Femur (tissue), 1 donor: ENCODE measurements at places on chromosomes 16 and 17.

GRCh38 chr17:19958023-19958422 is 19.6 kb downstream of the AKAP10 start:
- DNase-seq = no peak

GRCh38 chr16:51434567-51435198 is 283.6 kb upstream of the SALL1 start:
- no peak for DNase-seq

DNA sequence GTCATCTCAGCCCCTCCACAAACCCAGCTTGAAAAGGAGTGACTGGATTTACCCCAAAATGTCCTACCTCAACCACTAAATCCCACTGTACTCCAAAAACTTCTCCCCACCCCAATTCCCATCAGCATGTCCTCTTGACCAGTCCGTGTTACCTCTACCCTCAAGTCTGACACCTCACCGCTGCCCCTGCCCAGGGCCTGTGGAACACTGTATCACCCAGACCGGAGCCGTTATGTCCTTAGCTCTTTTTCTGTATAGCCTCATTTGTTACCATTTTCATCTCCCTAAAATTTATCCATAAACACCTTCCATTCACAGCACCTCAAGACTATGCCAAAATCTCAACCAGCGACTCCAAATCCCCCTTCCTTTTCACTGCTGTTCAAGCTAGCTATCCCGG is 2.4 kb downstream of the PHF23 start:
- DNase-seq = no peak

GRCh38 chr17:31099016-31099415 is 4.2 kb downstream of the NF1 start:
- DNase-seq = no peak

- peak; percentile 57 for DNase-seq
Measured at GRCh38 chr17:69820876-69821473, 254.1 kb upstream of the KCNJ16 start.

GRCh38 chr16:51045794-51046193 is 105.3 kb downstream of the SALL1 start:
- DNase-seq = no peak

DNA sequence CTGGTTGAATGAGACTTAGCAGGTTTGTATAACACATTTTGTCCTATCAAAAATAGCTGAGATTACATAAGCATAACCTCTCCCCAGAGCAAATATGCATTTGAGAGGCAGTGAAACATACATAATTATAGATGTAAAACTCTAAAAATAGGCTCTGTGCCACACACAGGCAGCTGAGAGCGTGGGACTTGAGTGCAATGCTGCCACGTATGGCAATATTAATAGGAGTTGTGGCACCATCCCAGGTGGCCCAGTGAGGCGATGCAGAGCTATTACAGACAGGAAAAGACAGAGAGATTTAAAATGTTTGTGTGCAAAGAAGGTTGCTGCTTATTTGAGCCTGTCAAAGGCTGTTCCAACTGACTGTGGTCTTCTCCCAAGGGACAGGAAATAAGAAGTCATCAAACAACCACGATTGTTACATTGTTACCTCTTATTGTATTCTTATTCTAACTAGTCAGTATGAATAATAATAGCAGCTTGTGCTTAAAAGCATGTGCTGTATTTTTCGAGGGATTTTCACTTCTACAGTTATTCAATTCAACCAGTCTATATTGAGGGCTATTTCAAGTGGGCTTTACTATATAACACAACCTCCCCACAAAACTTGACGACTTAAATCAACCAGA is 116.5 kb downstream of the SALL1 start:
- peak; percentile 47 for DNase-seq

- DNase-seq = no peak
Measured at GRCh38 chr17:78996781-78997201, 12.8 kb downstream of the CANT1 start.

DNA sequence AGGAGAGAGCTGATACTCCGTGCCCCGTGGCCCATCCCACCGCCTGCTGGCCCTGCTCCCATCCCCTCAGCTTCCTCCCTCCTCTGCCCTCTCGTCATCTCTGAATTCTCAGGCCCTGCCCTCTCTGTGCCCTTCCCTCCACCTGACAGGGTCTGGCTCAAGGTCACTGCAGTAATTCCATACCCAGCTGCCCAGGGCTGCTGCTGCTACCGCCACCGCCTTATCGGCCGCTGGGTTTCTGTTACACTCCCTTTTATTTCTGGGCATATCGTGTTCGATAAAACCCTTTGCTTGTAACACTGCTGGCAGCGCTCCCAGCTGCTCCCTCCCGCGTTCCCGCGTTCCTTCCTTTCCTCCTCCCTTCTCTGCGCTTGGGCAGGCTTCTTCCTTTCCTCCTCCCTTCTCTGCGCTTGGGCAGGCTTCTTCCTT is 1.2 kb downstream of the EPN3 start:
- DNase-seq = peak; percentile 76
